ENCODE measurements at places on chromosomes 5 and 9. TPM values are rescaled to one million over a fixed set of nuclear protein-coding genes. Genes with fewer than 3 reads are reported as not detected.
A peak's percentile ranks its signal among the peaks of the same experiment; 100 is the strongest.

GRCh38 chr5:1818784-1819183 lies 17.6 kb downstream of the NDUFS6 start:
- DNase-seq, result no peak

MTMR12 gene
- total RNA-seq, result 36.6 TPM

DNA sequence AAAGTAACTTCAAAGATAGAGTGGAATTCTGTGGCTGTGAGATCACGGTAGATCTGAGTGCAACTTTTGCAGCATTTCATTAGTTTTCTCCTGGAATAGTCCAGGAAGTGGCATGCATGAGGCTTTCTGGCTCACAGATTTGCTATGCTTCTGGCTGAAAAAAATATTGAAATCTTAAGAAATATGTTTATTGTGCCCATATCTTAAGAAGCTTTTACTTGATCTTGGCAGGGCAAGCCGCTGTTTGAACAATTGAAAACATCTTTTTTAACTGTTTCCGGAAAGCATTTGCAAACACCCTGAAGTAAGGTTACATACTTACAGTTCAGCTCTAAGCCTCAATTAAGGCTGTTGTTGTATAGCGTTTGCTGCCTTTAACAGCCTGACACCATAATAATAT lies 135.7 kb upstream of the GDNF start:
- no peak for DNase-seq

- no peak for DNase-seq
Measured at GRCh38 chr9:114500697-114501292, 4.5 kb downstream of the WHRN start.

DNA sequence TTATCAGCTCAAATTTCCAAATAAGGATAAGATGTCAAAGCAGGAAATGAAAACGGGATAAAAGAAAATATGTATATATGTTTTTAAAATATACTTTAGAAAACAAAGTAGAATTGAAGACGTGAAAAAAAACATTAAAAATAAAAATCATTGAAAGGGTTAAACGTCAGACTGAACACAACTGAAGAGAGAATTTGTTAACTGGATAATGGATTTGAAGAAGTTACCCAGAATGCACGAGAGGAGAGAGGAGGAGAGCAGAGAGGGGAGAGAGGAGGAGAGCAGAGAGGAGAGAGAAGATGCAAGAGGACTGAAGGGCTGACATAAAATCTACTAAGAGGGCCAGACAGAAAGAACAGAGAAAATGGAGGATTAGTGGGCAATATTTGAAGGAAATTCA lies 88.0 kb downstream of the CDKN2A start:
- no peak for DNase-seq

FAM151B gene
- 2.3 TPM for total RNA-seq

DNA sequence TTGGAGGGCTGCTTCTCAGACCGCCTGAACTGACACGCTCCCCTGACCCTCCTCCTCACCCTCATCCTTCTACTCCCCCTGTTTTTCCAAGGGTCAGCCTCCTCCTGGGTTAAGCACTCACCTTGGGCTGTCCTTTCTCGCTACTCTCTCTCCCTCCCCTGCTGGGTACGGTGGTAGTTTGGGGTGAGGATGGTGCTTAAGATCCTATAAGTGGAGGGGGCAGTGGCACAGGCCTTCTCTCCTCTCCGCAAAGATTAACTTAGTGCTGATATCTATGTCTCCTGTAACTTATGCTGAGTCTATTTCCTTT lies 159.7 kb downstream of the SNCAIP start:
- no peak for DNase-seq

SNCAIP gene
- total RNA-seq, result not detected

GRCh38 chr5:175824676-175825075 lies 46.7 kb upstream of the CPLX2 start:
- no peak for DNase-seq

GRCh38 chr5:98503616-98504015 lies 269.8 kb upstream of the RGMB start:
- no peak for DNase-seq

GRCh38 chr5:108266242-108266641 lies 115.7 kb downstream of the FBXL17 start:
- DNase-seq, result no peak

- DNase-seq, result no peak
Measured at GRCh38 chr5:149345892-149346222, 558 bp downstream of the GRPEL2 start.

- DNase-seq, result peak; percentile 72
Measured at GRCh38 chr5:40791715-40792139, 6.4 kb downstream of the PRKAA1 start.

FAM193B gene
- 21.2 TPM for total RNA-seq

GABRA1 gene
- total RNA-seq, result not detected

DNA sequence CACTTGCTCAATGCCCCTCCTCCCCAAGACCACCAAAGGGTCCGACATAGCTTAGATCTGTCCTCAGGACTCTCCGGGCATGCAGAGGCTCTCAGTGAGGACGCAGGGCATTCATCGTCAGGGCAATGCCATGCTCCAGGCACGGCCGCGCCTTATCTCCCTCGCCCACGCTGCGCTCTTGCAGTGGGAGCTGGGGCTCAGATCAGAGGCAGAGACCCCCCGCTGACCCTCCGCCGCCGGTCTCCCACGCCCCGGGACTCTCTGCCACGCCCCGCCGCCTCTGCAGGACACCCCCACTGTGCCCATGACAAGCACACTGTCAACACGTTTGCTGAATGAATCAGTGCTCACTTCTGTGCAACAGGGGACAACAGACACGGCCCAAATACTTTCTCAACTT lies 140.7 kb downstream of the ADAMTS2 start:
- DNase-seq, result no peak

DNA sequence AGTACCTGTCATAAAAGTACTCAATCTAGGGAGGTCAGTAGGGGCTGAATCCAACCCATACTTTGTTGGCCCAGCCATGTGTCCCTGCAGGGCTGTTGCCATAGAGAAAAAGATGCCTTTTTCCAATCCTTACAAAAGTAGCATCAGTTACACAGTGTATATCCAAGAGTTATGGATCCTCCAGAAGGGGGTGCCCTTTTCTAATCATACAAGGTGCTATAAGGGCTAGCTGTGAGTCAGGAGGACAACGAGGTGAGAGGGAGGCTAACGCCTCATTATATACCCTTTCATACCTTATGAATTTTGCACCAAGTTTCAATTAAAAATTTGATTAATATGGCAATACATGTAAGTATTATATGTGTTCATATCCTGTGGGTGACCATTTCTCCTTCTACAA lies 4.8 kb downstream of the KIAA0825 start:
- peak; percentile 45 for DNase-seq

DNA sequence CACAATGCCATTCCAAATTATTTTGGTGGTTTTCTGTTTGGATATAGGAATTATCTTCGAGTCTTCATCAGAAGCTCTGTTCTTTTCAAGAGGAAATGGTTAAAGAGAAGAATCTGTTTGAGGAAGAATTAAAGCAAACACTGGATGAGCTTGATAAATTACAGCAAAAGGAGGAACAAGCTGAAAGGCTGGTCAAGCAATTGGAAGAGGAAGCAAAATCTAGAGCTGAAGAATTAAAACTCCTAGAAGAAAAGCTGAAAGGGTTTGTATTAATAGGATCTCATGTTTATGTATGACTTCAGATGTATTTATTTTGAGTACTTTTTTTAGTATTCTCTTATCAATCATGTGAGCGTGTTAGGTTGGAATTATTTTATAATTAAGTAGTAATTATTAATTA lies 15.0 kb downstream of the HMMR start:
- DNase-seq, result no peak

DNA sequence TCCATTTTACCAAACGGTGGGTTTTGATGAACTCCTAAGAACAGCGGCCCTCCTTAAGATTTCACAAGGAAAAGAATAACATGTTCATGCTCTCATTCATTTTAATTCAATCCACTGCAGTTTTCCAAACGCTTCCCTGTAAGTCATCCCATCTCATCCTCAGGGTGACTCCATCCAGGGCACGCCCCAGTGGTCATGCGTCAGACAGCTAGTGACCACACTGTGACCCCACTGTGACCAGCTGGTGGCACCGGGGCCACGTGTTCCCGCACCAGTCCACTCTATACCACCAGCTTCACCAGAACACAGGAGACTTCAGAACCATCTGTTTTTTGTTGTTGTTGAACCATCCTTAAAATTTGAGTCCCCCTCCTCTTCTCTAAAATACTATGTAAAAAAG lies 14.3 kb downstream of the ATPSCKMT start:
- no peak for DNase-seq

DNA sequence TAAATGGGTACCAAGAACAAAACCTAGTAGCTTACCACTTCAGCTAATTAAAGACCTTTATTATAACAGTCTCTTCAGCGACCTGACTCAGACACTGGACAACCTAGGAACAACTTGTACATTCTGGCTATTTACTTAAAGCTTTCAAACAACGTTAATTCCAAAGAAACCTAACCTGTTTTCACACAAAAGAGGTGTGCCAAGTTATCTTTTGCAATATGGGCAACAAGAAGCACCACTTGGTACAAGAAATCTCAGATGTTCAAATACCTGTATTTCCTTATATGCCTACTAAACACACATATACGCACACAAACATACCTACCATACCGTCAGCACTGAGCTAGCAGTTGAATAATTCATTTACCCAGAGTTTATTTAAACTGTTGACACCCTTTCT lies 23.0 kb downstream of the RNF145 start:
- no peak for DNase-seq

- DNase-seq, result no peak
Measured at GRCh38 chr9:96607971-96608370, 11.7 kb downstream of the CDC14B start.

DNA sequence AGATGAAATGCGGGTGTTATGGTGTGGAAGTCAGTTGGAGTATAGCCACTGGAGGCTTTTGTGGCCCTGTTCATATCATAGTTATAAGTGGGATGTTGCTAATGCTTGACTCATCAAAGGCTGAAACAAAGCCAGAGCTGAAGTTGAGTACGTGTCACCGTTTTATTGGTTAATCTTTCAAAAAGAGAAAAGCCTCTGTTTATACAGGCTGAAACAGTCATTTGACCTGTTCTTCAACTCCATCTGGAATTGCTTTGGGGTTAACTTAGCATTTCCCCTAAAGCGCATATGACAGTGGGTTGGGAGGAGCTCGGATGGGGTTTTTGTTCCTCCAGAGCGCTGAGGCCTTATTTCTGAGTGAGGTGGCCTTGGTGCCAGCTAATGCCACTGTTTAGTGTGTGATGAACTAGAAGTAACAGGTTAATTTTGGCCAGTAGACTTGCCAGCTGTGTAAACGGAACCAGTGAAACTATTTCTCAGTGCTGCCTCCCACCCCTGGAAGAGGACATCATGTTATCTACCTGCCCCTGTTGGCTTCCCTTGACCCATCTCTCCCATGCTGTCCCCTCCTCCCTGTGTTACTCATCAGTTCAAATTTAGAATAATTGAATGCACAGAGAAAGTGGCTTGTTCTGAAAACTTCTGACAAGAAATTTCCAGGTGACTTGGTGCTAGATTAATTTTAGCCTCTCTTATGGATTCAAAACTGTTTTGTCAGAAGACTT lies 34.2 kb downstream of the MTAP start:
- peak; percentile 34 for DNase-seq

WNT8A gene
- total RNA-seq, result not detected

PHF24 gene
- not detected for total RNA-seq

CNTNAP3 gene
- total RNA-seq, result not detected

DNA sequence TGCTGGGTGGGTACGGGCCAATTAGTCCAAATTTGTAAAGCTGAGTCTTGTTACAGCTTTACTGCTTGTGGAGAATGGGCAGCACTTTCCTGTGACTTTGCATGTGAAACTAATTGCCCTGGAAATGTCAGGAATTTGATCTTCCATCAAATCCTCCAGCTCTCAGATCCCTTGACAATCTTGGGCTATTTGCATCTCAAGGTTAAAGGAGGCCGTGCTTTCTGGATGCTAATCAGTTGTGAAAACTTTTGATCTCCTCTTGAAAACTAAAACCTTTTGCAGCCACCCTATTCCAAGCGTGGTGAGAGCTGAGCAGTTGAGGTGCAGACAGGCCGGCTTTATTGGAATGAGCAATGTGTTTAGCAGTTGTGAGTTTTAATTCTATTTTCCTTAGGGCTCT lies 68.0 kb upstream of the CLINT1 start:
- DNase-seq, result no peak

TLX3 gene
- not detected for total RNA-seq

DNA sequence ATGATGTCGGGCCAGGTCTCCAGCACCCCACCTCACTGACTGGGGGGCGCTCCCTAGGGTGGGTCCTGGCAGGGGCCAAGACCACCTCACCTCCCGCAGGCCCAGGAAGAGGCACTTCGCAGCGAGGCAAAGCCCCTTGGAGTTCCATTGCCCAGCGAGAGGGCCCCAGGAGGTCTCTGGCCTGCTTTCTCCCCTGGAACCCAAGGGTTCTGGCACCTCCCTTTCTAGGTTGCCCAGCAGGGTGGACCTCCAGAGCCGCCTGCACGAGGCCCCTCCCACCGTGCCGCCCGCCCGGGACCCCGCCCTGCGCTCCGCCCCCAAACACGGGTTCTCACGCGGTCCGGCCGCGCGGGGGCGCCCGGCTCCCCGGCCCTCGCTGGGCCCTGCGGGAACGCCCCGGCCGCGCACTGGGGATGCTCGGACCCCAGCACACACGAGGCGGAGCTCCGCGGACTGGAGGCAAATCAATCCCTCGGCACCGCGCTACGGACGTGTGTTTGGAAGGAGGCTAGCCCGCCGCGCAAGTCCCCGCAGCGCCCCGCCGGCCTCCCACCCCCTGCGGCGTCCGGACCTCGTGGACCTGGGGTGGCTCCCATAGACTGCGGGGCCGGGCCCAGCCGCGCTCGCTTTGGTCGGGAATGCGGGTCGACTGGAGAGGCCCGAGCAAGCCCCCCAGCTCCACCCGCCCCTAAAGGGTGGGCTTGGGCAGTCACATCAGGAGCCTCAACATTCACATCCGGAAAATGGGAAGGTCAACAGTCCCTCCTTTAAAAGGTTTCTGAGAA lies 99.5 kb upstream of the LMX1B start:
- DNase-seq, result no peak

UTP15 gene
- 45.2 TPM for total RNA-seq

DNA sequence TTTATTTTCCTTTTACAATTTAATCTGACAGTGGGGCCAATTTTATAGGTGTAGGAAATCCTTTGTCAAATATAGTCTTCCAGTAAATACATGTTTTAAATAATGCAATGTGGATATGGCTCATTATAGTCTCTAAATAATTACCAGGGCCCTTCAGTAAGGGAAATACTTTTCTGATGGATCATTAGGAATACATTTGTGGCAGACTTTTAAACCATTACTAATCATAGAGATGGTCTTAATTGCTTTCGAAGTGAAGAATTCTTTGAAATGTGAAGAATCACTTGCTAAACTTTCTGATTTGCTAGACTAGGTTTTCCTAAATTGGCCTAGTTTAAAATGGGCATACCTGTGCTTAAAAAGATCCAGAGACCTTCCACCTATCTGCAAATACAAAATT lies 105.6 kb upstream of the ELL2 start:
- no peak for DNase-seq

- no peak for DNase-seq
Measured at GRCh38 chr9:116233160-116233530, 79.6 kb downstream of the PAPPA start.

- no peak for DNase-seq
Measured at GRCh38 chr5:1331861-1332405, 13.0 kb downstream of the CLPTM1L start.

MYOZ3 gene
- not detected for total RNA-seq

Measured in HepG2 (cell line).